ENCODE measurements at places on chromosomes 4 and X.

GRCh38 chr4:110059556-110060191 is 138.7 kb downstream of the ELOVL6 start:
- DNase-seq, result no peak

DNA sequence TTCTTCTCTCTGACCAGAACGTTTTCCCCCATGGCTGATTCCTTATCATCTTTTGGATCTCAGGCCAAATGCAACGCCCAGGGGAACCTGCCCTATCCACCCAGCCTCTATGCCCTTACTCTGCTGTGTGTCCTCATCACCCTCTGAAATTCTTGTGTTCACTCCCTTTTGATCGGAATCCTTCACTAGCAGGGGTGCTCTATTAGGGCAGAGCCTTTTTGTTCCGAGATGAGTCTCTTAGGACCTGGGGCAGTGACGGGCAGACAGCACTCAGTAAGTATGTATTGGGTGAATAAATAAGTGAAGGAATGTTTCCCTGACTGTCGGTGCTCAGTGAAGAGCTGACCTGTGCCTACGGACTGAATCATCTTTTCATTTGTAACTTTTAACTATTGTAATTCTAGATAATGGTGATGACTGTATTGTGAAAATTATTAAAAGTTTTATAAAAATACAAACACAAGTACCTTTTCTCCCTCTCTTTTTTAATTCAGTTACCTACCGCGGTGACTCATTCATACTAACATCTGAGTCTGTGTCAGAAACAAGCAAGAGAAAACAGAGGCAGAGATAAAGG is 4.8 kb upstream of the TENM3 start:
- DNase-seq, result no peak

GRCh38 chrX:132393485-132393884 is 95.4 kb downstream of the MBNL3 start:
- no peak for DNase-seq

GRCh38 chr4:37889849-37890800 is 759 bp upstream of the TBC1D1 start:
- no peak for DNase-seq

GRCh38 chr4:140666889-140667614 is 89.1 kb downstream of the TBC1D9 start:
- no peak for DNase-seq

GRCh38 chr4:89136525-89136924 is 25.2 kb downstream of the TIGD2 start:
- no peak for DNase-seq

DNA sequence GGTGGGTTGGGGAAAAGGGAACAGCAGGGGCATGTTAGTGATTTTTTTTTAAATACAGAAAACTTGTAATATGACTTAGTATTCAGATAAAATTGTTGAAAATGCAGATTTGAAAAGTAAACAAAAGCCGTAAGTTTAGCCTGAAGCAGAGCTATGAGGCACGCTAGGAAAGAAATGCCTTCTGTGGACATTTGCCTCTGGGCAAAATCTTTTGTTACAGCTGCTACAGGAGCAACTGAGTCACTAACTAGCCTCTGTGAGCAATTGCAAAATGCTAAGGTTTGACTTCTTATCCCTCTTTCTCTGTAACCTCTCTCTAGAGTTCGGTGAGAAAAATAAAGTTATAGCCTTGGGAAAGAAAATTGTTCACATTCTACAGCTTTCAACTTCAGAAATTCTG is 350.0 kb downstream of the SLC7A11 start:
- no peak for DNase-seq

DNA sequence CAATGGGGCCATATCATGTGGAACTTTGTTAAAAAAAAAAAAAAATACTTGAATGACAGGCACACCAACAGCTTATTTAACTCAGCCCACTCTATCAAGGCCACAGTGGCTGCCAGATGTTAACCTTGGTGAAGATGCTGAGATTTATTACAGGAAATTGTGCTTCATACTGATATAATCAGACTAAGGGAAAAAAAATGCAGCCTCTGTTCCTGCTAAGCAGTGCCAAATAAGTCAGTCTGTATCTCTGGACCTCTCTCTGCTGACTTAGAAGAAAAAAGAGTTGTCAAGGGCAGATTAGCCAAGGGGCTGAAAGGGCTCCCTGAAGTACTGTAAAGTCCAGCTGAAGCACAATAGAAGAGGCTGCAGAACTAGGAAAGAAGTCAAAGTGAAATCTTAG is 677.7 kb upstream of the HTR2C start:
- no peak for DNase-seq

DNA sequence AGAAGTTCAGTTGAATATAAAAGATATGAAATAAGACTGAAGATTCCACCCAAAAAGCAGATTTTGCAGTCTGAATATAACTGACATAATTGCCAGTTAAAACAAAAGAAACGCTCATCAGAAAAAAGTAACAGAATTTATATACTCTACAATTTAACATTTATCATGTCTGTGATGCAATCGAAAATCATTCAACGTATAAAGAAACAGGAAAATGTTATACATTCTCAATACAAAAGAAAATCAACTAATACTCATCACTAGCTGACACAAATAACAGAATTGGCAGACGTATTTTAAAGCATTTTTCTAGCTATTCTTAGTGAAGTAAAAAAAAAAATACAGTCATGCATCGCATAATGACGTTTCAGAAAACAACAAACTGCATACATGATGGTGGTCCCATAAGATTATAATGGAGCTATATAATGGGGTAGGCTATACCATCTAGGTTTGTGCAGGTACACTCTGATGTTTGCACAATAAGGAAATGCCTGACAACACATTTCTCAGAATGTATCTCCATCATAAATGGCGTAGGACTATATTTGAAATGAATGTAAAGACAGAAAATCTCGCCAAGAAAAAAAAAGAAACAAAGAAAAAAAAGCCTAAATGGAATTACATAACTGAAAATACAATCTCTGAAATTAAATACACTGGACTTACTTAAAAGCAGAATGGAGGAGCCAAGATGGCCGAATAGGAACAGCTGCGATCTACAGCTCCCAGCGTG is 34.3 kb downstream of the OR13H1 start:
- no peak for DNase-seq

GRCh38 chr4:85499573-85499972 is 24.6 kb downstream of the ARHGAP24 start:
- DNase-seq, result no peak

DNA sequence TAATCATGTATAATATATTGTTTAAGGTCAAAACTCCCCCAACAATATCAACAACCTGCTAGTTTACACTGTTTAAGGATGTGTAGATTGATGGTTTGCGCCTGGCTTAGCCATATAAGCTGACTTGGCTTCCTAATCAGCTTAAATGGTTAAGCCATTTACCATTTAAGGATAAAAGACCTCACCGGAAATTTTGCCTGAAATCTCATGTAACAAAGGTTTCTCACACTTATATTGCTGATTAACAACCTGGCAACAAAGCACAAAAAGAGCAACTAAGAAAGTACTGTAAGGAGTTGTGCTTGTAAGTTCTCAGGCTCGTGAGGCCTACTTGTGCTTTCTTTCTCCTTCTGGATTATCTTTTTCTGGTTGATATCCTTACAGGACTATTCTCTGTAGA is 485.2 kb downstream of the GABRG1 start:
- no peak for DNase-seq
